BJ (cell line): ENCODE measurements at places on chromosomes 13 and 19.

- DNase-seq, result no peak
These were observed 523.0 kb upstream of the NBEA start for GRCh38 chr13:34419025-34419424.

- DNase-seq, result no peak
These were observed 158.4 kb upstream of the CSNK1A1L start for GRCh38 chr13:37263871-37264270.

- DNase-seq, result no peak
These were observed 111.2 kb downstream of the LRCH1 start for GRCh38 chr13:46664195-46664594.

DNA sequence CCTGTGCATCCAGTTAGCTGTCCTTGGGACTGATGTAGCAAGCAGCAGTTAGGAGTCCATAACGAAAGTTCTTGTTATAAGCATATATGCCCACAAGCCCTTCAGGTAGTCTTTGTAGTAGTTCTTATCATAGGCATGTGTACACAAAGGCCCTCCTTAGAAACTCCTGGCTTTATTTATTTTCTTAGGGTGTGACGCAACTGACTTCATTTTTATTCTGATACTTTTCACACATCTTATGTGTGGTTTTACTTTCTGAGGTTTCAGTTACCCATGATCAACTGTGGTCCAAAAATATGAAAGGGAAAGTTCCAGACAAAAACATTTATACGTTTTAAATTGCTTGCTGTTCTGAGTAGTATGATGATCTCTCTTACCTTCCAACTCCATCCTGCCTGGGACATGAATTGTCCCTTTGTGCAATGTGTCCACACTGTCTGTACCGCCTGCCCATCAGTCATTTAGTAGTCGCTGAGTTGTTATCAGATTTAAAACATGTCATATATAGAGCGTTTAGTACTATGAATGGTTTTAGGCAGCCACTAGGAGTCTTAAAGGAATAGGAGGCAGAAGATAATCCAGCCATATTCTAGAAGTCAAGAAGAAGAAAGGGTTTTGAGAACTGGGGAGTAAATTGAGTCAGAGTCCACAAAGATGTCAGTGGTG is 19.4 kb downstream of the GPC5 start:
- DNase-seq, result no peak

DNA sequence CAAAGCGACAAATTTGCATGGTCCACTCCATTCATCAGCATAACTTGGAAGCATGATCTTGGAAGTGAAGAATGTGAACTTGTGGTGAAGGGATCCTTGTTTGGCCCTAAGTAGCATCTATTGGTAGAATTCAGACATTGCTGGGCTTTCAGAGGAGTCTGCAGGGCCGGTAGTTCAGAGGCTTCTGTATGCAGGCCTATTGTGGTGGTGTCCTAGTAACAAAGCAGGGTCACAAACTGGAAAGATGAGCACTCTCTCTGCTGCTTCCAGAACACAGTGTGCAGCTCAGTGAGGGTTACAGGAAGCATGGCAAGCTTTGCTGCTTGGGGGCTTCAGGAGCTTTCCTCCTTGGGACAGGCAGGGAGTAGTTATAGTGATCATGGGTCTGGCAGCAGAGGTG is 206.0 kb downstream of the TDRD3 start:
- no peak for DNase-seq
